CD8-positive, alpha-beta memory T cell (primary cell): ENCODE measurements at places on chromosomes 5 and 9.

DNA sequence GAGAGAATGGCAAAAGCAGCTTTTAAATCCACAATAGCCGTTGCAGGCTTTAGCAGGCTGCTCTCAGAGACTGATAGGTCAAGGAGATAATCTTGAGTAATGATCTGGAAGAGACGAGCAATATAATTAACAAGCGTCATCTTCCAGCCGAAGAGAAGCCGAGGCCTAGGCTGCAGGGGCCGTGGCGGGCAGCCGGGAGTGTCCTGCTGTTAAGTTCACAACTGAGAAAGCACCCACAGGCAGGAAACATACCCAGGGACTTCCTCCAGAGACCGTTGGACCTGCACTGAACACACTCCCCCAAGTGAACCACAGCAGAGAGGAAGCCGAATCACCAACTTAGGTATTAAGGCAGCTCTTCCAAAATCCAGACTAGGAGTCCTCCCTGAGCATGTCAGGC, 182.3 kb downstream of the IRX2 start:
- DNase-seq, result no peak

DNA sequence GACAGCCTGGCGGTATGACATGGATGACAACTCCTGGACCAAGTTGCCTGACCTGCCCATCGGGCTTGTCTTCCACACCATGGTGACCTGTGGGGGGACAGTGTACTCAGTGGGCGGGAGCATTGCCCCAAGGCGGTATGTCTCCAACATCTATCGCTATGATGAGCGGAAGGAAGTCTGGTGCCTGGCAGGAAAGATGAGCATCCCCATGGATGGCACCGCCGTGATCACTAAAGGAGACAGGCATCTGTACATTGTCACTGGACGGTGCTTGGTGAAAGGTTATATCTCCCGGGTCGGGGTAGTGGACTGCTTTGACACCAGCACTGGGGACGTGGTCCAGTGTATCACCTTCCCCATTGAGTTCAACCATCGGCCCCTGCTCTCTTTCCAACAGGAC, 1.3 kb downstream of the CCIN start:
- DNase-seq, result no peak

- DNase-seq, result no peak
Observed at GRCh38 chr9:130407916-130408663, 36.7 kb upstream of the ASS1 start.

GRCh38 chr5:14581106-14581890, at the start of gene OTULINL:
Gene OTULINL (plus strand): TSS chr5:14581792. CDS start chr5:14581895, 103 bp downstream.
- peak; percentile 83 for DNase-seq

DNA sequence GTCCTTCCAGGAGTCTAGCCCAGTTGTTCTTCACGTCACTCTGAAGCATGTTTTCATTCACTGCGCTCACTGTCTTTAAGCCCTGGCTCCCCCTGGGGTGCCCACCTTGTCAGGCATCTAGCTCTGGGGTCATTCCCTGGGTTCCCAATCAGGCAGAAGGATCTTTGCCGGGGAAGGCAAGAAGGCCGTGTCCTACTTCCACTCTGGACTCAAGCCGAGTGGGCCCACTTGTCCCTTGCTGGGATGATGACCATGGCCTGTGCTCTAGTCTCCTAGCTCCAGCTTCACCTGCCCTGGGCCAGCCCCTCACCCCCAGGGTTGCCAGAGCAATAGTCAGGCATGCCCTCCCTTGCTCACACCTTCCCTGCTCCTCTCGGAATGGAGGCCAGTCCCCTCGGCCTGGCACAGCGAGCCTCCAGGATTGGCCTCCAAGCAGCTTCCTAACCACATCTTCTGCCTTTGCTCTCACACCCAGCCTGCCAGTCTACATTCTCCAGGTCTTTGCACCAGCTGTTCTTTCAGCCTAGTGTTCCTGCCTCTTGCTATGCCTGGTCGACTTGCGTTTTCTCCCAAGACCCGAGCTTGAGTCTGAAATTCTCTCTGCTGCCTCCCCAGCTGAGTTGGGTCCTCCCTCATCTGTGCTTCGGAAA, 32.2 kb upstream of the PSD2 start:
- no peak for DNase-seq

DNA sequence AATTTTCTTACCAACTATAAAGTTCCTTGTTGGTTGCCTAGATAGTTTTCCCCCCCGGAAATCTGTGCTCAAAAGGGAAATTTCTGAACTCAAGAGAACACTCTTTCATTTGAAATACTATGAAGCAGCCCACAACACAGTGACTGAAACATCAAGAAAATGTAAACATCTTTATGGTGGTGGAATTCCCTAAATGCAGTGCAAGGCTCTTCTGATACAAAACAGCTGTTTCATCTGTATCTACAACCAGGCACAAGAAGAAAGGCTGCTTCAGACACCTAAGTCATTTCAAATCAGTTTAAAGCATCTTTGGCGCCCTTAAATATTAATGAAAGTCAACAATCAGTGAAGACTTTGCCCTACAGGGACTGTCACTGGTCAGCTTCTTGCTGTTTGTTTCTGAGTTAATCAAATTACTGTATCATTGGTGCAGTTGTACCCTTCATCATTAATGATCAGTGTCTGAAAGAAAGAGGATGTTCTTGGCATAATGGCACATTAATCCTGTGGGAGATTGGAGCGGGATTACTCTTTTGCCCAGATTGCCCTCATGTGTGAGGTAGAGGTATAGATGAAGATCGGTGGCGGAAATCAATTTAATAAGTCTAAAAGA, 947.0 kb downstream of the NR2F1-AS1 start:
- DNase-seq, result no peak
